Glutamatergic neuron (in vitro differentiated cells): ENCODE measurements at places on chromosomes 5 and 9.
A peak's percentile ranks its signal among the peaks of the same experiment; 100 is the strongest.

- no peak for DNase-seq
Observed at GRCh38 chr5:132254321-132254977, 3.0 kb upstream of the PDLIM4 start.

DNA sequence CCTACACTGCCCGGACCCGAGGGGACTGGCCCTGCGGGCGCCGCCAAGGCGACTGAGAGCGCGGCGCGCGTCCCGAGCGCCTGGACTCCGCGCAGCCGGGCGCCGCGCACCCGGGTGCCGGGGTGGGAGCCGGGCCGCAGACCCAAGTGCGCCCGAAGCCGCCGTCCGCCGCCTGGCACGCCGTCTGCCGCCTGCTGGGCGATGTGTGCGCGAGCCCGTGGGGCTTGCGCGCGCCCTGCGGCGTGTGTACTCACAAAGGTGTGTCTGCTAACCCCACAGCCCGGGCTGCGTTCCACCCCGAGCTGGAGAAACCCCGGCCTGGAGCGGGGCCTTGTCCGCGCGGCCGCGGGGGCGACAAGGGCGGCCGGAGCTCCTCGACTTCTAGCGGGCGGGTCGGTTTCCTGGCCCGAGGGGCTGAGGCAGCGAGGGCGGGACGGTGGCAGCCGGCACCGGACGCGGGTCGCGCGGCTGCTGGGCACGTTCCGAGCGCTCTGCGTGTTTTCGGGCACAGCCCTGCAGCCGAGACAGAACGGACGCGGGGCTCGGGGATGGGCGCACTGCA is 1.1 kb upstream of the ZSWIM6 start:
- DNase-seq: peak; percentile 75

DNA sequence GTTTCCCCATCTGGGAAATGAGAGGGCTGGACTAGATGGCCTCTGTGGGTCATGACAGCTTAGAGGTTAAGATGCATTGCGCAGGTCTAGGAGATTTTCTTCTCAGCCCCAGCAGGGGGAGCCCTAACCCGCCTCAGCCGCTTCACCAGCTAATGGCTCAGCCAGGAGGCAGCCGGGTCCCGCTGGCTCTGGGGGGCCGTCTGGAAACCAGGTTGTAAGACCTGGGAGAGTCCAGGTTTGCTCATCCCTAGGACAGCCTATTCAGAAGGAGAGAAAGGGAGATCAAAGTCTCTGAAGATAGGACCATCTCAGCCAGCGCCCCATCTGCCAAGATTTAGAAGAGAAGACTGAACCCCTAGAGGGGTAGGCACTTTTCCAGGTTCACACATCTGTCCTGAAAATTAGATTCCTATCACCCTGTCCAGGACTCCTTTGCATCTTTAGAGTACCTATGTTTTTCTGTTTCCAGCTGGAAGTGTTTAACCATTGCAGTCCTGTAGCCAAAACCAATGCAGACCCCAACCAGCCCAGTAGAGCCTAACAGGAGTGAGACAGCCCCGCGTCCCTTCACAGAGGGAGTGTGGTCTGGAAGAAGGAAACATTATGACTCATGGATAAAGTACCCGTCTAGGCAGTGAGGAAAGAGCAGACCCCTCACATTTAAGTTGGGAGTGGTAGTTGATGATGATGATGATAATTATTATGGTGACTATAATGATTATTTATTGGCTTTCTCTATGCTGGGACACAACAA is 27.5 kb downstream of the SPARC start:
- DNase-seq: peak; percentile 94

DNA sequence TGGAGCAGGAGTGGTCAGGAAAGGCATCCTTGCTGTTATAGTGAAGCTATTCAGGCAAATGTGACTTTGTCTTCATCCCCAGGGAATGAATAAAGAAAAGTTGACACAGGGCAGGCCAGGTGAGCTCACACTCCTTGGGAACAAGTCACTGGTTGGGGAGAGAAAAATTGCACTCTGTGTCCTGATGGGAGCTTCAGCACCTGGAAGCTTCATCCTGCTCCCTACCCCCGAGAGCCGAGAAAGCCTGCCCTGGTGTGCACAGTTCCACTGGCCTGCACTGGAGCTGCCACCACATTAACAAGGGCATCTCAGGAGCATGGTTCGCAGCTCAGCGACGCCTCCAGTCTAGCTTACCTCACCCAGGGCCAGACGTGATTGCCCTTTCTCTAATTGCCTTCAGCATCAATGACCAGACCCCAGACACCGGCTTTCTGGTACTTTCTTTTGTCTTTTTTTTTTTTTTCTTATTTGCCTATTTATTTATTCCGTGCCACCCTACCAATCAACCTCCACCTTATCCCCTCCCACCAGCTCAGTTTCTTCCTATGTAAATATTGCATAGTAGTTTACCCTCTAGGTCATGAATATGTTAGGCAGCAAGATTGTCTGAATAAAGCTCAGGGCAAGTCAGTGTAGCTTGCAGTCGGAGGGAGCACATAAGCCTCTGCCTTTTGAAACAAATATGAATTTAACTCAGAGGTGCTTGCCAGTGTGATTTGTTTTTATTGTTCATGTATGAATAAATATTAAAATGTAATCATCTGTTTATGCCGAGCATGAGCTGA is 87.4 kb downstream of the DOCK2 start:
- no peak for DNase-seq

GRCh38 chr5:75059912-75060545 is 7.7 kb upstream of the GCNT4 start:
- DNase-seq: no peak

- DNase-seq: peak; percentile 3
Observed at GRCh38 chr9:135074354-135075233, 12.9 kb upstream of the OLFM1 start.

GRCh38 chr9:32969270-32969669 is 32.2 kb downstream of the APTX start:
- DNase-seq: no peak

DNA sequence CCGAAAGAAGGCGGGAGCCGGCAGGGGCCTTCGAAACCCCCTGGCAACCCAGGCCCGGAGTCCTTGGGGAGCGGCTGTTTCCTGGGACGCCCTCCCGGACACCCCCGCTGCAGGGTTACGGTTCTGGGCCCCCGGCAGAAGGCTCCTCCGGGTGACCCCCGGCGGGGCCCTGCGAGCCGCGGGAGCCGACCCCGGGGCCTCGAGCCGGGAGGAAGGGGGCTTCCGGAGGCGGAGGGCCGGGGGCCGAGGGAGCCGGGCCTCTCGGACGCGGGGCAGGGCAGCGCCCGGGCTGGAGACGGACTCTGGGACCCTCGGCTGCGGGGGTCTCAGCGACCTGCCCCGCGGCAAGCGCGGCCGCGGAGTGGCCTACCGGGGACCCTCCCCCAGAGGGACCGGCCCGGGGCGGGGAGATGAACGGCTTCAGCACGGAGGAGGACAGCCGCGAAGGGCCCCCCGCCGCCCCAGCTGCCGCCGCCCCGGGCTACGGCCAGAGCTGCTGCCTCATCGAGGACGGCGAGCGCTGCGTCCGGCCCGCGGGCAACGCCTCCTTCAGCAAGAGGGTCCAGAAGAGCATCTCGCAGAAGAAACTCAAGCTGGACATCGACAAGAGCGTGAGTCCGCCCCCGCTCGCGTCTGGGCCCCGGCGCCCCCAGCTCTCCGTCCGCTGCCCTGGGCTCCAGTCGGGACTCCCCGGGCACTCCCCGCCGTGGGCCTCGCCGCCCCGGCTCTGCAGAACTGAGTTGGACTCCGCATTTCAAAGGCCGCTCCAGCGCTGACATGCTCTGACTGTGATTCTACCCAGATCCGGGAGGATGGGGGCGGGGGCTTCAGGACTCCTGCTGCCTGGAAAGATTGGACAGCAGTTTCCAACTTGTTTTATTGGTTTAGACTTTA is 645 bp downstream of the SAP30L start:
- peak; percentile 74 for DNase-seq
